ENCODE measurements at places on chromosomes 7 and 10.

GRCh38 chr7:158829021-158829341 lies 328 bp downstream of the ESYT2 start:
- DNase-seq, result peak; percentile 75

- DNase-seq, result no peak
These were observed 186.1 kb upstream of the KAT6B start for GRCh38 chr10:74640134-74640921.

DNA sequence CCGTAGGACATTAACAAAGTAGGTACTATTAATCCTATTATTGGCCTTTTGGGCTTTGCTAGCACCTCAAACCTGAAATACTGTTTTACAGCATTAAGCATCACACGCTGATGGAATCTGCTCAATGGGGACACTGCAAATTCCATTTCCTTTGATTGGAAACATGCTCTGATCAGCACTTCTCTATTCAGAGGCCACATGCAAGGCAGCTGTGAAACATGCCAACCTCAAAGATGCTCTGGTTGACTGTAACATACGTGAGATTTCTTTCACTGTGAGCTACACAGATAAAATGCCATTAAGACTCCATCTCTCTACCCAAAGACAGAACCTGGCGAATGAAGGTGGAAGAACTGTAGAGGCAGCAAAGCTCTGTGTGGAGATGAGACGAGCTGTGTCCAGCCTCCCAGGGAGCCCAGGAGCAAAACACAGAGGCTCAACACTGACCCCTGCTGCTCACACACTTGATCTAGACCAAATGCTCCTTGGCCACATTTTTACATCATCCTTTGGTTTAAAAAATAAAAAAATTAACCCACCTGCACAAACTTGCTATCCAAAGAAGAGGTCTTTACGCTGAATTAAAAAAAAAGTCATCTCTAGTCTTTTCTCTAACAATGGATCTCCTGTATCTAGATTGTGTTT lies 8.0 kb downstream of the RSU1 start:
- peak; percentile 71 for DNase-seq

DNA sequence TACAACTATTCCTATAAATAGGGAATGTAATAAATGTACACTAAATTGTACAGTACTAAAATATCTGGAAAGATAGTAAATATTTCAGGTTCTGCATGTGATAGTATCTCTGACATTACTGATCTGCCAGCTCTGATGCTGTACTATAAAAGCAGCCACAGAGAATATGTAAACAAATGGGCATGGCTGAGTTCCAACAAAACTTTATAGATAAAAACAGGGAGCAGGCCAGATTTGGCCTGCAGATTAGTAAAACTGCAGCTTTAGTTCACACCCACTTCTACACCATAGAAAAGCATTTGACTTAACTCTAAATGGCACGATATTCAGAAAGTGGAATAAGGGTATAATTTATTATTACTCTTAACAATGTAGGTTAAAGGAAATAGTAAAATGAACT lies 18.8 kb upstream of the TLL2 start:
- DNase-seq, result peak; percentile 71

DNA sequence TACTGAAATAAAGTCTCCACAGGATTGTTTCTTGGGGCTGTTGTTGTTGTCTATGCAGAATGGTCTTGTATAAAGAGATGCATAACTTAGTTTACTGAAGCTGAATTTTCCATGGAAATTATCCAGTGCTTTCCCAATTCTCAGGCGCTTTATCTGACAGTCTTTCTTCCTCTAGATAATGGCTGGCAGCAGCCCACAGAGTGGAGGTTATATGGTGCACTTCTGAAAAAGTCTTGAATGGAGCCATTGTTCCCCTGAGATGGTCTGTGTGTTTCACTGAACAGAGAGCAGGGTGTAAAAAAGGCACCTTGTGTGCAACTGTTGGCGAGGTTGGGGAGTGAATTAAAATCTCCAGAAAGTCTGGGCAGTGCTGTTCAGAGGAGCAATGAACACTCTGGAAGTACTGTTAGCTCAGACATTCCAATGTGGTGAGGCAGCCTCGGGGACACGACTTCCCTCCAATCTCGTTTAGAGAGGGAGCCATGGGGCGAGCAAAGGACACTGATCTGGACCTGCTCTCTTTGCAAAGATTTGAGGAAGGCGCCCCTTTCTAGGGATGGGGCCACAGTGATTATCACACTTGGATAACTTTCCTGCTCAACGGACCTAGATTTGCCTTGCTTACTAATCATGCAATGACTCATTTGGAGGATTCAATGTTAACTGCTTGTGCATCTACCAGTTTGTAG lies 2.0 kb upstream of the PLCE1 start:
- no peak for DNase-seq

DNA sequence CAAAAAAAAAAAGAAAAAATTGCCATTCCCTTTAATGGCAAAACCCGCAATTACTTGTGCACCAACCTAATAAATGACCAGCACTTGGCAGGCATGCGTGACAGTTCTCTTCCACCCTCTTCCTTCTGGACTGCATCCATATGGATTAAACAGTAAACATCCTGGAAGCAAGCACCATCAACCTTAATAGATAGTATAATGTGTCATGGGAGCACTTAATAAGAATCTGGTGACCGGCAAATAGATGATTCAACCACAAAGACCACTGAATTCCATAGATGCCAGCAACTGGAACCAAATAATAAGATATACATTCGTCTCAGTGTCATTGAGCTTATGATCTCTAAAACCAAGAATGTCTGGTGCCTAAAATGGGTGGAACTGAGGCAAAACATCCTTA lies 610.2 kb downstream of the CALN1 start:
- DNase-seq, result no peak

GRCh38 chr10:67385089-67385488 lies 310.9 kb downstream of the CTNNA3 start:
- DNase-seq, result no peak

- no peak for DNase-seq
These were observed 40.1 kb downstream of the GPR26 start for GRCh38 chr10:123706236-123706635.

- no peak for DNase-seq
These were observed 112.5 kb upstream of the ANKRD1 start for GRCh38 chr10:91033324-91033950.

- DNase-seq, result no peak
These were observed 58.3 kb downstream of the SHOC2 start for GRCh38 chr10:110977662-110978061.

Data from hematopoietic multipotent progenitor cell treated with erythropoietin and hydrocortisone succinate and interleukin-3 and kit ligand, for 8 days (in vitro differentiated cells).